ENCODE measurements at places on chromosomes 11 and 22. TPM values are rescaled to one million over a fixed set of nuclear protein-coding genes. Genes with fewer than 3 reads are reported as not detected.

Gene LRP4
- total RNA-seq: 3.9 TPM

Gene ME3
- 24.6 TPM for total RNA-seq

Gene PRR33
- not detected for total RNA-seq

Gene DDIAS
- total RNA-seq: 0.65 TPM

Gene CCDC86
- 4.8 TPM for total RNA-seq

Gene RBMXL2
- total RNA-seq: not detected

Gene GPR83
- total RNA-seq: under 0.01 TPM

Gene CALCA
- total RNA-seq: not detected

Gene FADS2
- 396 TPM for total RNA-seq

Gene LGALS12
- not detected for total RNA-seq

Gene DEUP1
- not detected for total RNA-seq

Gene SLC17A6
- not detected for total RNA-seq

Gene KCNJ1
- total RNA-seq: not detected

Gene TPBGL
- total RNA-seq: not detected

Gene TIGD3
- 0.14 TPM for total RNA-seq

Gene MUC2
- total RNA-seq: not detected

Gene CD3G
- not detected for total RNA-seq

Gene MS4A6E
- not detected for total RNA-seq

Gene DCUN1D5
- total RNA-seq: 43.4 TPM

Gene TMEM151A
- under 0.01 TPM for total RNA-seq

Gene PARVB
- total RNA-seq: 25.7 TPM

Gene OR51B2
- total RNA-seq: 0.18 TPM

Gene TST
- total RNA-seq: 34.2 TPM

Gene DRICH1
- 0.37 TPM for total RNA-seq

Gene LYVE1
- total RNA-seq: under 0.01 TPM

Gene C11orf97
- total RNA-seq: not detected

Gene OR5B21
- total RNA-seq: 0.14 TPM

Gene MYEOV
- total RNA-seq: 0.74 TPM

Gene SLC22A25
- total RNA-seq: not detected
